ENCODE measurements at places on chromosomes 6 and 20. TPM values are rescaled to one million over a fixed set of nuclear protein-coding genes. Genes with fewer than 3 reads are reported as not detected.

Gene NHLRC1
- 3.4 TPM for total RNA-seq

Gene MOG
- total RNA-seq, result not detected

Gene LAMP5
- total RNA-seq, result 1.4 TPM

Gene GUCA1A
- not detected for total RNA-seq
